Natural killer cell (primary cell): ENCODE measurements at places on chromosomes 16 and 17.

GRCh38 chr16:8956265-8957062, 7.2 kb downstream of the USP7 start:
- DNase-seq = no peak

- DNase-seq = no peak
These were observed 46.6 kb upstream of the WSB1 start for GRCh38 chr17:27247071-27247957.

GRCh38 chr16:11145173-11145818, 110.7 kb downstream of the SOCS1 start:
- DNase-seq = no peak

DNA sequence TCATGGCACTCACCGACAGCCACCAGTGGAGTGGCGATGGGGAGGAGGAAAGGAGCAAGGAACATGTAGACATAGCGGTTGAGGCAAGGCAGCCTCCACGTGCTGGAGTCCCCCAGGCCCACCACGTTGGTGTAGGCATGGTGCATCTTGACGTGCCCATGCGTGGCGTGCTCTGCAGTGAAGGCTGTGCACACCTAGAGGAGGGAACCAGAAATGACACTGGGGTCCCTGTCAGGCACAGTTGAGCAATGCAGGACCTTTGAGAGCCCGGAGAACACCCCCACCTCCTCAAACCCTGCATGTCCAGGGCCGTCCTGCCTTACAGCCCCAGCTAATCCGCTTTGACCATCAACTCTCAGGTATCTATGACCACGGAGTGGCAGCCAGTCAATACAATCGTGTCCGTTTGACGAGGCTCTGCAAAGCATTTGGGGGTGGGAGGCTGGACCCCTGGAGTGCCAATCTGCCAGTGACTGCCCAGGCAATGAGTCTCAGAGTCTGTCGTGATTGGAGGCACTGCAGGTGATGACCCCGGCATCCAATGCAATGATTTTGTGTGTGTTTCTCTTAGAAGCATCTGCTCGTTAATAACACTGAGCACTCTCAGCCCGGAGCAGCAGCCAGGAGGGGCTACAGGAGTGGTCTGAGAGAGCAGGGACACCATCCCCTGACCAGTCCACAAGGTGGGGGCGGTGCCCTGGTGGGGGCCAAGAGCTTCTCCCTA, 9.9 kb upstream of the FDXR start:
- DNase-seq = no peak

- DNase-seq = no peak
These were observed 167.4 kb upstream of the CACNG3 start for GRCh38 chr16:24088767-24089166.

DNA sequence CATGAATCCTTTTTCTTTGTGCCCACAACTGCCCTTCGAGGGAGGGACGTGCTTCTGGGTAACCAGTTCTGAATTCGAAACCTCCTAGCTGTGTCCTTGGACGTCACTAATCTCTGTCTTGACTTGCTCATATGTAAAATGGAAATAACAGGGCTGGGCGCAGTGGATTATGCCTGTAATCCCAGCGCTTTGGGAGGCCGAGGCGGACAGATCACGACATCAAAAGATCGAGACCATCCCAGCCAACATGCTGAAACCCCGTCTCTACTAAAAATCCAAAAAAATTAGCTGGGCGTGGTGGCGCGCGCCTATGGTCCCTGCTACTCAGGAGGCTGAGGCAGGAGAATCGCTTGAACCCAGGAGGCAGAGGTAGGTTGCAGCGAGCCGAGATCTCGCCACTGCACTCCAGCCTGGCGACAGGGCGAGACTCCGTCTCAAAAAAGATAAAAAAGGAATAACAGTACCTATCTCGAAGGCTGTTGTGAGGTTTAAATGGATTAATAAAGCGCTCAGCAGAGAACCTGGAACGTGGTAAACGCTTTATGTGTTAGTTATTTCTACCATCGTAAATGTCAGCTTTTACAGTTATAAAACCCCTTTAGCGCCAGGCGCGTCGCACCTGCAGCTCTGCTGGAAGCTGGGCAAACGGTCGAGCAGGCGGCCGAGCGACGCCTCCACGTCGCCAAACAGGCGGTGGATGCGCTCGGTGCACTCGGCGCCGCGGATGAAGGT, 641 bp downstream of the COG8 start:
- no peak for DNase-seq

DNA sequence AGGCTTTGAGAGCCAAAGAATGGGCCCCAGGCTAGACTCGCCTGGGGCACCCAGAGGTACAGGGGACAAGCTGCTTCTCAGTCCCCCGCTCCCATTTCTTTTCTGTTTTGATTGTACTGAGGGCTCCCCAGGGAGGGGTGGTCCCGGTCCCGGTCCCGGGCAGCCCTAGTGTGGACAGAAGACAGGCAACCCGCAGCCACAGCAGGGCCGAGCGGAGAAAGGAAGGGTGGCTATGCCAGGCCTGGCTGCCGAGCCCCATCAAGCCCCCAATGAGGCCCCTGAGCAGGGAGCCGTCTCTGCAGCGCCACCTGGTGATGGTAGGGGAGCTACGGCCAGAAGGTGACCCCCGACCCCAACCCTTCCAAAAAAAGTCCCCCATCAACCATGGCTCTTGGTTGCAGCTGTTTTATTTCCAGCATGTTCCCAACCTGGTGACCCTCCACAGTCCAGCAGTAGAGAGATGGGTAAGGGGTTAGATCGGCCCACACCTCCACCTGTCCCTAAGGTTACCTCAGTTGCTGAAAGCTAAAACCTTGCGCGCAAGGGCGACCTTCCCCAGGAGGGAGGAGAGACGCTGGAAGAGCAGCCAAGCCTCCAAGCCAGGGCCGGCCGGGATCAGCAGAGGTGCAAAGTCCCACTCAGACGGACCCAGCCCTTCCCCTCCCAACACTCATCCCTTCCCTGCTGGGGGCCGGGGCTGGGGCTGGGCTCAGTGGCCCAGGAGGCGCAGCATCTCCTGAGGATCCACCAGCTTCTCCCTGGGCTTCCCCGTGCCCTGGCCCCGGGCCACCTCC, 2.6 kb upstream of the GRIN2C start:
- DNase-seq = peak; percentile 85

DNA sequence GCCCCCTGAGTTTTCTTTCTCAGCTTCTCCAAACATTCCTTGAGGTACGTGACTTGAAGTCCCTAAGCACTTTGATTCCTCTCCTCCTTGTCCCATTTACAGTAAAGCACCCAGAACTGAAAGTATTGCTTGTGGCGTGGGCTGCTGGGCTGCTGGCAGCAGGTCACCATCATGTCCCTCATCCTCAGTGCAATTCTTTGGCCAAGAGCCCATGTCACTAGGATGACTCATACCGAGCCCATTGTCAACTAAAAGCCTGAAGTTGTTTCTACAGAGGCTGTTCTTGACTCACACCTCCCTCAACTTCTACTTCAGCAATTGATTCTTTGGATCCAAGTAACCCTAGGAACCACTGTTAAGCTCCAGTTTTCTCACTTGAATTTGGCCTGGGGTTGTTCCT, 54.3 kb downstream of the KPNA2 start:
- peak; percentile 17 for DNase-seq

DNA sequence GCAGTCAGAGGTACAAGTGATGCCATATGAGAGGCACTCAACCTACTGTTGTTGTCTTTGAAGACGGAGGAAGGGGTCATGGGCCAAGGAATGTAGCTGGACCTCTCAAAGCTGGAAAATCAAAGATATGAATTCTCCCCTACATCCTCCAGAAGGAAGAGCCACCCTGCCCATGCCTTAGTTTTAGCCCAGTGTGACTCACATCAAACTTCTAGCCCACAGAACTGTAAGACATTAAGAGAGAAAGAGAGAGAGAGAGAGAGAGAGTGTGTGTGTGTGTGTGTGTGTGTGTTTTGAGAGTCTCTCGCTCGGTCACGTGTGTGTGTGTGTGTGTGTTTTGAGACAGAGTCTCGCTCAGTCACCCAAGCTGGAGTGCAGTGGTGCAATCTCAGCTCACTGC, 87.1 kb downstream of the STX8 start:
- DNase-seq = no peak

GRCh38 chr16:31700530-31701388, 172.8 kb upstream of the ZNF267 start:
- peak; percentile 72 for DNase-seq

DNA sequence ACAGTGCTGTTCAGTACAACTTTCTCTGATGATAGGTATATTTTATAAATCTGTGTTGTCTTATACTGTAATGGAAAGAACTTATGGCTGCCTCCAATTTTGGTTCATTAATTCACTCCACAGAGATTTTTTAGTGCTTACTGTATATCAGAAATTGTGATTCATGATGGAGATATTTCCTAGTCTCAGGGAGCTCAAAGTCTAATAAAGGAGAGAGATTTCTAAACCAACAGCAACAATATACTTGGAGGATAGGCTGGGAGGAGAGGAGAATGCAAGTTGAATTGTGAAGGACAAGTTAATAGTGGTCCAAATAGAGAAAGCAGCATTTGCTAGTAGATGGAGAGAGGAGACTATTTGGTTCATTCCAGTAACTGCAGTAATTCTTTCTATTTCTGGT, 63.5 kb downstream of the TANC2 start:
- no peak for DNase-seq

DNA sequence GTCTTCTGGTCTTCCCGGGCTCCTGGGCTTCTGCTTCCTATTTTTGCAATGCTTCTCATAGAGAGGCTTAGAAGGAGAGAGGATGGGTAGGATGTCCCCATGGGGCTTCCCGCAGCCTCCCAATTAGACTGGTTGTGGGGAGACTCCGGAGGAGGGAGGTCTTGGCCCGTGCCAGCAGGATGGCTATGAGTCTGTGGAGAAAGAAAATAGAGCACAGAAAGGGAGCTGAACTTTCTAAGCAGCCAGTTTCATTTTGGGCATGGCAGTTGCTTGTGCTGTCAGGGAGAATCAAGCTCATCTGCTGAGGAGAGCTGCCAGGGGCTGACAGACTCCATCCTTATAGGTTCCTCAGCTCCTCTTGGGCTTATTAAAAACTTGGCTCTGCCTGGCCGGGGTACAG, 204.0 kb downstream of the SHISA9 start:
- no peak for DNase-seq

- DNase-seq = no peak
These were observed 36.2 kb upstream of the IRF8 start for GRCh38 chr16:85862476-85863383.

DNA sequence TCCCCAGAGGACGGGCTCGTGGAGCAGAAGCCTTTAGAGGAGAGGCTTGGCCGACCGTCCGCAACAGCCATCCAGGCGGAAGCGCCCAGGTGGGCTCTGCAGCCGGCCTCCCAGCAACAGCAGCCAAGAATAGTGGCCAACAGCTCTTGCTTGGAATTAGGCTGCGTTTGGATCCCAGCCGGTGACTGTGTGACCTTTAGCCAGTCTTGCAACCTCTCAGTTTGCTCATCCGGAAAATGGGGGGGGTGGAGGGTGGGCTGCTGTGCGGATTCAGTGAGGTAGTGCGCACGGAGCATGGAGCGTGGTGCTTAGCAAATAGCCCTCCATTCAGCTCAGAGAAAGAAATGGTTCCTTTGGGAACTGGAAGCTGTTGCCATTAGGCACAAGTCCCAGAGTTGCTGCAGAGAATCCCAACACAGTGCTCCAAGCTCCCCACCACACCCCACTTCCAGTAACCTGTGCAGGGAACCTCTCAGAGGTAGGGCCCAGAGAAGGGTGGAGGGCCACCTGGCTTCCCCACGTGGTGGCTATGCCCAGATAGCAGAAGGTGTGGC, 46.7 kb downstream of the RTN4RL1 start:
- no peak for DNase-seq

- DNase-seq = peak; percentile 17
These were observed 5.2 kb downstream of the FAM20A start for GRCh38 chr17:68595986-68596385.

DNA sequence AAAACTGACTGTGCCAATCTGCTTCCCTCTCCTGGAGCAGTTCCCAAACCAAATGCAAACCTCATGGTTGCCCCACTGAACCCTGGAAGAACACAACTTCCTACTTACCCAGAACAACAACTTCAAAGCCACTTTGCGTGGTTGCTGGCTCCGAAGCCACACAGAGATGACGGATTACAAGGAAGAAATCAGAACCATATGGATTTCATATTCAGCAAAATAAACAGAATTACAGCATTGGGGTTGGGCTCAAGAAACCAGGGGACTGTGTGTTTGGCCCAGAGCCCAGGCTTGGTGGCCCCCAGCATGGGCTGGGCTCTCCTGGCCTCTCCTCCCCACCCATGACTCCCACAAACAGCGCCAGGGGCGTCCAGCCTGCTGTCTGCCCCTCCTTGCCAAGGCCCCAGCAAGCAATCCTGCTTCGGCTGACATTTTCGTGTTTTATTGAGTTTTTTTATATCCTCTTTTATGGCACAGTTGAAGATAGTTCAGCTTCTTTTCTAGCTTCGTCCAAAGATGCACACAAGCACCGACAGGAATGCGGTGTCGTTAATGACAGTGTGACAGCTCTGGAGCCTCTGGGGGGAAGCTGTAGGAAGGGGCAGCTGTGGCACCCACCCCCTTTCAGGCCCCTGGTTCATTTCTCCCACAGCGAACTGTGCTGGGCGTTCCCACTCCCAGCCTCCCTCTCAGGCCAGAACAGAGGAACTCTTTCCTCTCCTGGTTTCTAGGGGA, 137.1 kb downstream of the GAS7 start:
- no peak for DNase-seq

- no peak for DNase-seq
These were observed 383.1 kb downstream of the KCNJ2 start for GRCh38 chr17:70552230-70552981.

DNA sequence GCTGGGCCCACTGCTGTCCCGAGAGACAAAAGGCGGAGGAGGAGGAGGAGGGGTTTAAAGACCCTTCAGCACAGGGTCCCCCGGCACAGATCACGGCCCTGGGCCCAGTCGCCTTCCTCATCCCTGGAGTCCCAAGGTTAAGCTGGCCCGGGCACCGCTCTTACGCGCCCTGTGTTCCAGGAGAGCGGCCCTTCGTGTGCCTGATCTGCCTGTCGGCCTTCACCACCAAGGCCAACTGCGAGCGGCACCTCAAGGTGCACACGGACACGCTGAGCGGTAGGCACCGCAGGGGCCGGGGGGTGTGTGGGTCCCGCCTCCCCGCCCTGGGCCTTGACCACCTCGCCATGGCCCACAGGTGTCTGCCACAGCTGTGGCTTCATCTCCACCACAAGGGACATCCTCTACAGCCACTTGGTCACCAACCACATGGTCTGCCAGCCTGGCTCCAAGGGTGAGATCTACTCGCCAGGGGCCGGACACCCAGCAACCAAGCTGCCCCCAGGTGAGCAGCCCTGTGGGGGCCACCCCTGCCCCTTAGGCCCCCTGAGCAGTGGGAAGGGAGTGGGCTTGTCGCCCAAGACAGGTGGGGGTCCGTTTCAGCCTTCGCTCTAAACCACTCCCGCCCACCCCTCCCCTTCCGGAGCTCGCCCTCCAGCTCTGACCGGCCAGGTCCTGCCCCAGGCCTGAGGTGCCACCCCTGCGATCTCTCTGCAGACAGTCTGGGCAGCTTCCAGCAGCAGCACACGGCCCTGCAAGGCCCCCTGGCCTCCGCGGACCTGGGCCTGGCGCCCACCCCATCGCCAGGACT, 37.6 kb upstream of the ZC3H18 start:
- no peak for DNase-seq

GRCh38 chr17:73480740-73481139, 163.5 kb downstream of the SDK2 start:
- no peak for DNase-seq
